ENCODE measurements at places on chromosomes 1 and 21.

GRCh38 chr1:55555956-55556725, 341.0 kb upstream of the USP24 start:
- no peak for DNase-seq

- no peak for DNase-seq
Measured at GRCh38 chr1:91948097-91948496, 1.1 kb upstream of the BRDT start.

GRCh38 chr1:193568512-193568911, 382.1 kb upstream of the B3GALT2 start:
- DNase-seq, result no peak

GRCh38 chr1:184019069-184019468, 18.5 kb downstream of the COLGALT2 start:
- no peak for DNase-seq

All from SW 1271 (cell line).